ENCODE measurements at places on chromosomes 7 and 10.

DNA sequence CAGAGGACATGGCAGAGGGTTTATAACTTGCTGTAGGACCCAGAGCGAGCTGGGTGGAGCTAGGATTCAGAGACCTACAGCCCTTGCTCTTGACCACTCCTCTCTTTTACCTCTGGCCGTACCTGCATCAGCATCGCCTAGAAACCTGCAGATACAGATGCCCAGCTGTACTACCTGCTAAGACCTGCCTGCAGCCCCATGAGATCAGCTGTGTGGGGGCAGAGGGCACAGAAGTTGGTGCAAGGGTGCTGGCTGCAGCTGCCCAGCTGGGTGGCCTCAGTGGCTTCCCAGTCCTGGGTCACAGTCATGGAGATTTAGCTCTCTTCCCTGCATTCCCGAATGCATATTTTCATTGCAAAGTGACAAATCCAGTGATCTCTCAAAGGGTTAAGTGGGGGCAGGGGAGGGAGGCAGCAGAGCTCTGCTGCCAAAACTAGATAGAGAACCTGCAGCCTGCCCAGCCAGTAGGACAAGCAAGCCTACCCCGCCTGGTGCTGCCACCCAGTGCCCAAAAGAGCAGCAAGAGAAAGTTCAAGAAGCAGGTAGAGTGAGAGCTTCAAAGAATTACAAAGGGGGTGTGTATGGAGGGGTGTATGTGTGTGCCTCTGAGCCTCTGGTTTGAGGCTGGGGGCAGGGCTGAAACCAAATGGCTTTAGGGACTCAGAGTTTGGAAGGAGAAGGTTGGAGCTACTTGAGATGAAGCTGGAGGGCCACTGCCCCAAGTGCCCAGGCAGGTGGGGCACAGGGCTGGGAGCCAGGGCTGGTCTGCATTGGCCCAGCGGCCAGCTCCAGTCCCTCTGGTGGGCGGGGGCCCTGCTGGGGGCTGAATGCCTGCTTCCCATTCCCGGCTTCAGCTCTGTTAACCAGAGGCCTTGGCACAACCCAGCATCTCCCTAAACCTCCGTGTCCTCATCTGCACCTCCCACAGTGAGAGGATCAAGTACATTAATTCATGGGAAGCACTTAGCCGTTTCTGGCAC lies 6.9 kb downstream of the FAM241B start:
- DNase-seq = no peak

DNA sequence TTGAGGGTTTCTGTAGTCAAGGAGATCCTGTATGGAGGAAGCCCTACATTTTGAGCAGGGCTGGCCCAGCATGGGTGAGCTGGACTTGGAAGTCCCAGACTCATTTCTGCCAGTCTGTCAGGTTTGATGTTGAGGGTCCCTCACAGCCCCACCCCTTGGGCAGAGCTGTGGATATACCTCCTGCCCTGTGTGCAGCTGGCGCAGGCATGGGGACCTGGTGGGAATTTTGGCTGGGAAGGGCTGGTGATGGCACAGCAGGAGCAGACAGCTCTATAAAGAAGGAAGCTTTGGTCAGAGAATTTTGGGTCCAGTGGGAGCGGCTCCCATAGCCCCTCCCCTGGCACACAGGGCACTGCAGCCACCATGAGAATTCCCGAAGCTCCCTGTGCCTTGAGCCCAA lies 482.6 kb downstream of the RPS24 start:
- DNase-seq = no peak

DNA sequence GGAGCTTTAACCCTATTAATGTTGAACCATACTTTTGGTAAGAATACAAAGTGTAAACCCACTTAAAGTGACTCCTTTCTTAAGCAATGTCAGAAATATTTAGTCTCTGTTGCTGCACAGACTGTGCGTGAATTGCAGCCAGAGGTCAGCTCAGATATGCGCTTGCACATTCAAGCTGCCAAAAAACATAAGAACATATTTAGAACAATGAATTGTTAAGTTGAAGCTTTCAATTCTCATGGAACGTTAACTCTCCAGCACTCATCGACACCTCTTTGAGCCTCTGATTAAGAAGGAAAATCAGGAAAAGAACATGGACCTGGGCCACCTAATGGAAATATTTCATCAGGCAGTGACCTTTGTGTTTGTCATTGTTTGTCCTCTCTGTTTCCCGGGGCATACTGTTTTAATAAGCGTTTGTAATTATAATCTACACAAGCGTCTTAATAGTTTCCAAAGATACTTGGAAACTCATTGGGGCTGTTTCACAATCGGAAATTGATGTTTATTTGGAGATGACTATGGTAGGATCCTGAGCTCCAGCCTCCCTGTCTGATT lies 193.0 kb upstream of the CELF2 start:
- no peak for DNase-seq

GRCh38 chr7:158453663-158454062 lies 134.0 kb downstream of the PTPRN2 start:
- no peak for DNase-seq

GRCh38 chr7:25583621-25584020 lies 355.3 kb upstream of the NPVF start:
- DNase-seq = no peak

- DNase-seq = no peak
Measured at GRCh38 chr10:114021717-114022680, 21.7 kb upstream of the ADRB1 start.
